ENCODE measurements at places on chromosomes 5 and 9. TPM values are rescaled to one million over a fixed set of nuclear protein-coding genes. Genes with fewer than 3 reads are reported as not detected.
A peak's percentile ranks its signal among the peaks of the same experiment; 100 is the strongest.

The ACOT12 gene
- not detected for total RNA-seq

The ARID3C gene
- total RNA-seq = 0.14 TPM

The WWC1 gene
- total RNA-seq = 1.3 TPM

The CYLC2 gene
- total RNA-seq = not detected

The FOXD4L3 gene
- not detected for total RNA-seq

The C8G gene
- 0.90 TPM for total RNA-seq

The KIF4B gene
- total RNA-seq = 0.05 TPM

GRCh38 chr5:141529002-141529401 lies 40.1 kb downstream of the PCDHGC5 start:
- peaks cover 45% of the 10 kb centered on the region for H3K36me3 ChIP-seq
- peaks cover 11% of the 10 kb centered on the region for H3K4me1 ChIP-seq
- peak overlapping the region; percentile 59 for H3K27ac ChIP-seq
- no peak for DNase-seq
- no peak overlapping the region for H3K4me3 ChIP-seq
- H3K27me3 ChIP-seq = no peaks in the 10 kb centered on the region

GRCh38 chr5:154244476-154244875 lies 53.9 kb downstream of the GALNT10 start:
- H3K27me3 ChIP-seq = no peaks in the 10 kb centered on the region
- peaks cover 3% of the 10 kb centered on the region for H3K36me3 ChIP-seq
- H3K4me1 ChIP-seq = peaks cover 5% of the 10 kb centered on the region

DNA sequence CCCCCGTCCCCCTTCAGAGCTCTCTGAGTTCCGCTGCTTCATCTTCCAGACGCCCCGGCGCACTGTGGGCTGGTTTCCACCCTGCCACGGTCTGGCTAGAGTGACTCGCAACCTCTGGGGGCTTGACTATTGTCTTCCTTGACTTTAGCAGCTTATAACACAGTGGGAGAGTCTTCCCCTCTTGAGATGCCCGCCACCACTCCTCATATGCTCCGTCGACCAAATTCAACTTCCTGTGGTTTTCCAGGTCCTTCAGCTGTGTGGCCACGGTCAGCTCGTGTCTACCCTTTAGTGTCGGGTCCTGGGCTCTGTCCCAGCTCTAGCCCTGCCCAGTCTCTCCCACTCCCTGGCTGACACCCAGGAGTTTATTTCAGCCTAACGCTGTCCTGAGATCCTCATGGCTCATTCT lies 28.2 kb upstream of the NCS1 start:
- H3K4me3 ChIP-seq = no peak overlapping the region
- H3K27me3 ChIP-seq = peaks cover 31% of the 10 kb centered on the region
- peaks cover 42% of the 10 kb centered on the region for H3K4me1 ChIP-seq
- no peaks in the 10 kb centered on the region for H3K36me3 ChIP-seq
- no peak for DNase-seq

DNA sequence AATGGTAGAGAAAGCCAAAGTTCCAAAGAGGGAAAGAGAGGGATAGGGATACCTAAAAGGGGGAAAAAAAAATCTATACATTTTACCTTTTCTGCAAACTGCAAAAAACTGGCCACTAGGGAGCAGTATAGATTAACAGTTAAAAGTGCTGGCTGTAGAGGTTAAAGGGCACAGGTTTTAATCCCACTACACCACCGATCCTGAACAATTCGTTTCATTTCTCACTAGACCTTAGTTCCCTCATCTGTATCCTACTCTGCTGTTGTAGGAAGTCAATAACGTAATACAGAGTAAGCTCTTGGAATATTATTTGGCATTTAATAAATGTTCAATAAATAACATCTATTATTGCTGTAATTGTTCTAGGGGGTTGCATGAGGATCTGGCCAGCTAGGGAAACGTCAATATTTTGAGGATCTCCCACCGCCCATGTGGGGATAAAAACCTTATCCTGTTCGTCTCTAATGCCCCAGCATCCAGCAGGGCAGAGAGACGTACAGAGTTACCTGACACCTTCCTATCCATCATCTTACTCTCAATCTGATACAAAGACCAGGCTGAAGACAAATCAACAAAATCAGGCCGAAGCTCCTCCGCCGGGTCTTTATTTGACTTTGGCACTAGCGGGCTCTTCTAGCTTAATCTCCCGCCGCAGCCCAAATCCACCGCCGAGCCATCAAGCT lies 757 bp downstream of the CDC26 start:
- no peak overlapping the region for H3K27ac ChIP-seq
- H3K27me3 ChIP-seq = no peaks in the 10 kb centered on the region
- no peak for DNase-seq
- H3K36me3 ChIP-seq = peaks cover 38% of the 10 kb centered on the region

DNA sequence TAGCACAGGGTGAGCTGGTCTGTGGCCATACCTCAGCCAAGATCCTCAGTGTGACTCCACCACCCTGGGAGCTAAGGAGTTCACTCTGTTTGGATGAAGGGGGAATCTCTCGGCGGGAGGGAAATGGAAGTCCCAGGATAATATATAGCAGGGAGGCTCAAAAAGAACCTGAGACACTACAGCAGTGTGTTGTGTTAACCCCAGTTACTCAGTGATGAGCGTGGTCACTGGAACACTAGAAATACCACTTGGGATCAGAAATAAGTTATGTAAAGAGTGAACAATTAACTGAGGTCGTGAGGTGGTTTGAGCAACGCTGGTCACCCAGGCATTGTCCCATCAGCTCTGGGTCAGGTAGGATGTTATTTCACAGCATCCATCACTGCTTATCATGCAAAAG lies 59.3 kb upstream of the ADAMTS16 start:
- H3K4me1 ChIP-seq = no peaks in the 10 kb centered on the region
- no peaks in the 10 kb centered on the region for H3K36me3 ChIP-seq
- DNase-seq = no peak
- H3K4me3 ChIP-seq = no peak overlapping the region
- H3K27me3 ChIP-seq = no peaks in the 10 kb centered on the region

GRCh38 chr9:131386281-131386680 lies 7.6 kb upstream of the PRRC2B start:
- no peak overlapping the region for H3K27ac ChIP-seq
- H3K4me1 ChIP-seq = peaks cover 4% of the 10 kb centered on the region
- H3K36me3 ChIP-seq = no peaks in the 10 kb centered on the region
- no peak for DNase-seq
- no peak overlapping the region for H3K4me3 ChIP-seq
- H3K27me3 ChIP-seq = no peaks in the 10 kb centered on the region

- no peaks in the 10 kb centered on the region for H3K4me1 ChIP-seq
- H3K36me3 ChIP-seq = no peaks in the 10 kb centered on the region
- peaks cover 4% of the 10 kb centered on the region for H3K27me3 ChIP-seq
- no peak overlapping the region for H3K4me3 ChIP-seq
These were observed 309.6 kb downstream of the SLIT3 start for GRCh38 chr5:168991311-168991710.

GRCh38 chr9:131366761-131367401 lies 27.0 kb upstream of the PRRC2B start:
- H3K4me1 ChIP-seq = peaks cover 1% of the 10 kb centered on the region
- no peaks in the 10 kb centered on the region for H3K36me3 ChIP-seq
- H3K27ac ChIP-seq = no peak overlapping the region
- H3K27me3 ChIP-seq = no peaks in the 10 kb centered on the region
